ENCODE measurements at places on chromosomes 7 and 10.
A peak's percentile ranks its signal among the peaks of the same experiment; 100 is the strongest.

DNA sequence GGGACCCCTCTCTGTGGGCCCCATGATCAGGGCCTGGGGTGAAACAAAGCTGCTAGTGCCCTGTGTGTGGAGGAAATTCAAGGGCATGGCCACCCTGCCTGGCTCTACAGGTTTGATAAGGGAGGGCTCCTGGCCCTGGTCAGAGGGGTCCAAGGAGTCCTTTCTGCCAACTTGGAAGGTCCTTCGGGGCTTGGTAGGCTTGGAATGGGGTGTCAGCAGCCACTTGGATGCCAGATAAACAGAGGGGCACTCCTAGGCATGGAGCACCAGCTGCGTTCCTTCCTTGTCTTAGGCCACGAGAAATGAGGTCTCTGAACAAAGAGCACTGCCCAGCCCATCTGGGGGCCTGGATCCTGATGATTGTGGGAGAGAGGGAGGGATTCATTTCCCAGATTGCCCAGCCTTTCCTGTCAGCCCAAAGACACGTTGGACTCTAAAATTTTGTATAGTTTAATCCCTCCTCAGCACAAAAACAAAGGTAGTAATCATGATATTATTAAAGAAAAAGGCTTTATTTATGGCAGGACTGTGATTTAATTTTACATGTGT is 5.1 kb downstream of the MTURN start:
- no peak for DNase-seq

- peak; percentile 50 for DNase-seq
Measured at GRCh38 chr10:109592391-109592790, 330.9 kb downstream of the XPNPEP1 start.

- no peak for DNase-seq
Measured at GRCh38 chr10:116418389-116418788, 9.3 kb upstream of the PNLIPRP3 start.

DNA sequence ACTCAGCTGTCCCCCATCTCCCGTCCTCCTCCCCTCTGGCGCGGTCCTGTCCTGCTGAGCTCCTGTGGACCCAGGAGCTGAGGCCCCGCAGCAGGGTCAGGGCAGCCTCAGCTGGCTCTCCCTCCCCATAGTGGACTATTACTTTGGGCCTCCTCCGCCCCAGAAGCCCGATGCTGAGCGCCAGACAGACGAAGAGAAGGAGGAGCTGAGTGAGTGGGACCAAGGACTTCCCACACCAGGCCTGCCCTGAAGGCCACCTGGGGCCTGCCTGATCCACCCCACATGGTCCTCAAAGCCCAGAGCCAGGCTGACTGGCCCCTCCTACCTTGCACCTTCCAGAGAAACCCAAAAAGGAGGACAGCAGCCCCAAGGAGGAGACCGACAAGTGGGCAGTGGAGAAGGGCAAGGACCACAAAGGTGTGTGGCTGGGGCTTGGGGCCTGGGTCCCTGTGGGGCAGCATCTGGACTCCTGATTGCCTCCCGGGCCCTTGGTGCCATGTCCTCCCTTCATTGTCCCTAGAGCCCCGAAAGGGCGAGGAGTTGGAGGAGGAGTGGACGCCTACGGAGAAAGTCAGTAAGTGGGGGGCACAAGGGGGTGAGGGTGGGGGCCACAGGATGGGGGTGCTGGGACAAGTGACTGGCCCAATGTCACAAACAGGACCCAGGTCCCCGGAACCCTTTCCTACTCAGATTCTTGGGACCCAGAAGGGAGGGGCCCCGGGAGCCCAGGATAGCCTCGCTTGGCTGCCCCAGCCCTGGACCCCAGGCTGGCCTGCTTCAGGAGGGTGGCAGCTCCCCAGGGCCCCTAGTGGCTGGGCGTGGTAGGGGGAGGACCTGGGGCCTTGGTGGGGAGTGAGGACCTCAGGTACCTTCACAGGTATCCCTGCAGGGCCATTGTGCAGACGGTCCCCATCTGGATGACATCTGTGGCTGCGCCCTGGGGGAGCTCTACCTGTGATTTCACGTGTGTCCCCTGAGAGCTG is 4.9 kb downstream of the AEBP1 start:
- DNase-seq, result no peak

DNA sequence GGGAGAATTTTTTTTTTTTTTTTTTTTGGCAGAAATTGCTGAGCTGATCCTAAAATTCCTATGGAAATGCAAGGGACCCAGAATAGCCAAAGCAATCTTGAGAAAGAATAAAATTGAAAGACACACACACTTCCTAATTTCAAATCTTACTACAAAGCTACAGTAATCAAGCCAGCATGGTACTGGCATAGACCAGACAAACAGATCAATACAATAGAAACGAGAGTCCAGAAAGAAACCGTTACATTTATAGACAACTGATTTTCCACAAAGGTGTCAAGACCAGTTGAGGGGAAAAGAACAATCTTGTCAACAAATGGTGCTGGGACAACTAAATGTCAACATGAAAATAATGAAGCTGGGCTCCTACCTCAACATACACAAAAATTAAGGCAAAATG is 34.5 kb downstream of the LARP4B start:
- DNase-seq, result no peak

DNA sequence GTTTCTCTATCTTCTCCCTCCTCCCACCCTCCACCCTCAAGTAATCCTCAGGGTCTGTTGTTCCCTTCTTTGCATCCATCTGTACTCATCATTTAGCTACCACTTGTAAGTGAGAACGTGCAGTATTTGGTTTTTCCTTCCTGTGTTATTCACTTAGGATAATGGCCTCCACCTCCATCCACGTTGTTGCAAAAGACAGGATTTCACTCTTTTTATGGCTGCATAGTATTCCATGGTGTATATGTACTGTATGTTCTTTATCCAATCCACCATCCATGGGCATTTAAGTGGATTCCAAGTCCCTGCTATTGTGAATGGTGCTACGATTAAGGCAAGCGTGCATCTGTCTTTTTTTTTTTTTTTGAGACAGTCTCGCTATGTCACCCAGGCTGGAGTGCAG is 72.4 kb downstream of the PROSER2 start:
- DNase-seq, result no peak

GRCh38 chr10:24690961-24691512 is 32.6 kb downstream of the ARHGAP21 start:
- DNase-seq, result peak; percentile 57

GRCh38 chr7:11698384-11698871 is 133.6 kb downstream of the THSD7A start:
- DNase-seq, result no peak

DNA sequence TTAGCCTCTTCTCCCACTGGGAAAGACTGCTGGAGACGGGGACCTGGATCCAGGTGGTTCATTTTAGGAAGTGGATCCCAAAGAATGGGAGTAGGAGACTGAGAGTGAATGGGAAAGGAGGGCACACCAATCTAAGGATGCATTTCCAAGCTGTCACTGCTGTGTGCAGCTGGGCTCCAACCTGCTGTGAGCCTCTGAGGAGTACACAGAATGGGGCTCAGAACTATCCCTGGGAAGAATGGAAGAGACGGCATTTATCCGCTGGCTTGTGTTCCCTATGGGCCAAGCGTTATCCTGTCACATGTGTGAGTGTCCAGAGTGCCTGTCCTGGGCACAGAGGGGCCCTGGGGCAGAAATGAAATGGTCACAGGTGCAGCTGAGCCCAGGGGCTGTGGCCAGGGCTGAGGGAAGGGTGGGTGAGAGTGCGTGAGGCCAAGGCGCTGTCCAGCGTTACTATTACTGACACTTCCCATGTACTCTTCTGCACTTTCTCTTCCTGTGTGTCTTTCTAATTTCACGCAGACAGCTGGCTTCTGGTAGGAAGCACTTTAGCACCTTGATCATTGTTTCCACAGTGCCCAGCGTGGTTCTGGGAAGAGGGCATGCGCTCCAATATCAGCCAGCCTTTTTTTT is 35.4 kb upstream of the PODXL start:
- no peak for DNase-seq

- no peak for DNase-seq
Measured at GRCh38 chr10:4939224-4940072, 23.8 kb upstream of the AKR1C1 start.

GRCh38 chr7:7820409-7820808 is 102.0 kb upstream of the RPA3 start:
- DNase-seq, result no peak

- DNase-seq, result peak; percentile 22
Measured at GRCh38 chr10:18533896-18534295, 117.5 kb downstream of the NSUN6 start.

- DNase-seq, result peak; percentile 34
Measured at GRCh38 chr7:115183431-115184057, 261.6 kb downstream of the MDFIC start.

DNA sequence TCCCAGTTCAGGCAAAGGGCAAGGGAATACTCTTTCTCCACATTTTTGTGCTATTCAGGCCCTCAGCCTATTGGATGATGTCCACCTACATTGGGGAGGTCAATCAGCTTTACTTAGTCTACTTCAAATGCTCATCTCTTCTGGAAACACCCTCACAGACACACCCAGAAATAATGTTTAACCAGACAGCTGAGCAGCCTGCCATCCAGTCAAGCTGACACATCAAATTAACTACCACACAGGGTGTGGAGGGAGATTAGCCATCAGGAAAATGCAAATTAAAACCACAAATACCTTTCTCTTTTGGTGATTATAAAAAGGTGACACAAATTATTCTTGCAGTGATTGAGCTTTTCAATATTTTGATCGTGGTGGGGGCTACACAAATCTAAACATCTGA is 74.7 kb upstream of the FZD8 start:
- no peak for DNase-seq

GRCh38 chr10:96494694-96495093 is 19.0 kb downstream of the TLL2 start:
- DNase-seq, result no peak

DNA sequence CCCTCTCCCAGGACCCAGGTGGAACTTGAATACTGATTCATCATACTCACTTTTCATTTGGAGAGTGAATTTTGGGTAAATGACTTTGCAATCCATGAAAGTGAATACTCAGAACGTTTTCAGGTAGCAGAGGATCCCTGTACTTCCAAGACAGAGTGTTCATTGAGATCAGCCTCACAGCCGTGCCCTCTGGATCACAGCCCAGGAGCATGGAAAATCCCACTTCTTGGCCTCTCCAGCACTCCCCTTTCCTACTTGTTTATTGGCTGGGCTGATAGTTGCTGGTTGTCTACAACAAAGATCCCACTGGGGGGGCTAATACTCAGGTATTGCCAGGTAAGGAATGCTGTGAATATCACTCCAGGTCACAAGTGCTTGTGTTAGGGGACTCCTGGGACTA is 5.9 kb downstream of the GCK start:
- no peak for DNase-seq

DNA sequence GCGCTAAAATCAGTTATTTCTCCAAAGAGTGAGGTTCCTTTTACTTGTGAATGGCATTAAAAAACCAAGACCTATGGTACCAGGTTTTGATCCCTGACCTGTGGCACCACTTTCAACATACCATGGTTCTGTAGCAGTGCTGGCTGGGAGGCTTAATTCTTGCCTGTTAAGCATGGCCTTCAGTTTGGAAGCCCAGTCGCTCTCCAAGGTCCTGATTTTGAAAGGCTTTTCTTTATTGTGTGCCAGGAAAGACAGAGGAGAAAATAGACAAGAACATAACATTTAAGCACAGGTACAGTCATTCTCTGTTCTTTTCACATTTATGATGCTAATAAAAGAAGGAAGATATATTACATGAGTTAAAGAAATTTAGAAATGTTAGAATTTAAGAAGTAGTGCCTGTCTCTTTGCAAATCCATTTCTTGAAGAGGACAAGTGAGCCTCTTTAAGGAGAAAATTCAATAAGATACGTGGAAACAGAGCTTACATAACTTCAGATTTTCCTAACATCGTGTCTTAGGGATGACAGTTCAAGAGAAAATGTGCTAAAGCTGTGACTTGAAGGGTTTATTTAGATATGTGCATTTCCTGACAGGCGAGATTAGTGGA is 357.6 kb downstream of the DPP6 start:
- peak; percentile 2 for DNase-seq

GRCh38 chr7:20238754-20239324 is 21.7 kb upstream of the MACC1 start:
- DNase-seq, result no peak

DNA sequence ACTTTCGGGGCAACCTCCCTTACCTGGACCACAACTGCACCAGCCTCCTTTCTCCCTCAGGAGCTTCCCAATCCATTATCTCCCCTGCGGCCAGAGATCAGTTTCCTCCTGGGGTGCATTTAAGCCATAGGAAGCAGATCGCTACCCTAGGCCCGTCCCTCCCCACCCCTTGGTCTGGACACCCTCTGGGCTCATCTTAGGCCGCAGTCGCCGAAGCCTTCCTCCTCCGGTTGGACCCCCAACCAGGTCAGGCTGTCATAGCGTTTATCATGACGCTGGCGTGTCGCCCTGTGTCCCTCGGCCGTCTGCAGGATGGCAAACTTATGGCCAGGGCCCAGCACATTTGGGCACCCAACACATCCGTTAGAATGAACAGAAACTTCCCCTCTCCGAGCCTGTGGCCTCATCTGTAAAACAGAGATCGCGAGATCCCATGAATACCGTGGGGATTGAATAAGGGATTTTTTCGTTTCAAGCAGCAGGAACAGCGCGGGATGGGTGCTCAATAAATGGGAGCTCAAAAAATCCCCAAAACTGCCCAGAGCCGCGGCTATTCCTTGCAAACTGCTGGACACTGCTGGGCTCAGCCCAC is 669 bp upstream of the AP5Z1 start:
- peak; percentile 68 for DNase-seq

DNA sequence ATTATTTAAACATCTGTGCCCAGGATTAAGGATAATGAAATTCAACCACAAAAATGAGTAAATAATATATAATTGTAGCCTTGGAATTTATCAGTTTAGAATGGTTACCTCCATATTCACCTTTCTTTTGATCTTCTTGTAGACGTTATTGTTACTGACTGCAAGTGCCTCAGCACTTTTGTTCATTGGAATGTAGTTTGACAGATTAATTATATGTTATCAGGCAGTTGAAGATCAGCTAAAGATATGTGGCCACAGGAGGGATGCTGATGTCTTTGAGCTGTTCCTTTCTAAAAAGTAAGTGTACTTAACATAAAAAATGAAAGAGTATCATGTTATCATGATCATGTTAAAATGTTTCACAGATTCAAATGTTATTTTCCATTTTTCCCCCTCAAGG is 5.6 kb downstream of the LRRC72 start:
- DNase-seq, result no peak

DNA sequence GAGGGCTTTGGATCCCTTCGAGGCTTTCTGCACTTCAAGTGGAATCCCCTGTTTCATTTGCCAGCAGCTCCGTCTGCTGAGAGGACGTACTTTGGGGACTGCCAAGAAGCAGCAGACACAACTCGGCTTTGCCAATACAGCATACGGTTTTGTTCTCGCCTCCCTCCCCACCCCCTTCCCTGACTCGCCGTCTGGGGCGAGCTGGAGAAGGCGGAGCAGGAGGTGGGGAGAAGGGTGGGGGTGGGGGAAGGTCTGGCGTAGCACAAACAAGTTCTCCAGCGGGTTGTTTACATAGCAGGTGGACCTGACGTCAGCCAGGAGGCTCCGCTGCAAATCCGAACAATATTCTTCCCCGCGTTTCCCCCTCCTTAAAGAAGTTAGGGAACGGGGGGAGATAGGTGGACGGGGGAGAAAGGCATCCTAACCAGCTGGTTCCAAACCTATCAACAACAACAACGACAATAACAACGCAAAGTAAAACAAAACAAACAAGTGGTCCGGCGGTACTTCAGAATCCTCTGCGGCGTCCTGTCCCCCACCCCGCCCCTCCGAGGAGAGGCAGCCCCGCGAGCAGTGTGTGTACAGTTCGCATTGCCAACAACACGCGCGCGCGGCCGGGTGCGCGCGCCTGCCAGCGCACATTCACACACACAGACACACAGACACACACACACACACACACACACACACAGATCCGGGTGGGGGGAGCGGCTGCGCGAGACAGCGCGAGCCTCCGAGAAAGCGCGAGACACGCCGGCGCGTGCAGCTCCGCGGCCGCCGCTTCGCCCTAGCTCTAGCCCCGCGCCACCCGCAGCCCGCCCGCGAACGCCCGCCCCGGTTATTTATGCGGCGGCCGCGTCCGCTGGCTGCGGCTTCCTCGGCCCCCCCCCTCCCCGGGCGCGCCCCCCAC is 167.0 kb upstream of the PPP1R3A start:
- DNase-seq, result peak; percentile 47
